ENCODE measurements at places on chromosomes 3 and 15.

GRCh38 chr3:24748520-24748919, 253.9 kb upstream of the THRB start:
- no peak for DNase-seq

GRCh38 chr3:100221159-100221558, 39.6 kb upstream of the TBC1D23 start:
- DNase-seq: no peak

GRCh38 chr3:172073262-172073915, 34.0 kb downstream of the FNDC3B start:
- no peak for DNase-seq

DNA sequence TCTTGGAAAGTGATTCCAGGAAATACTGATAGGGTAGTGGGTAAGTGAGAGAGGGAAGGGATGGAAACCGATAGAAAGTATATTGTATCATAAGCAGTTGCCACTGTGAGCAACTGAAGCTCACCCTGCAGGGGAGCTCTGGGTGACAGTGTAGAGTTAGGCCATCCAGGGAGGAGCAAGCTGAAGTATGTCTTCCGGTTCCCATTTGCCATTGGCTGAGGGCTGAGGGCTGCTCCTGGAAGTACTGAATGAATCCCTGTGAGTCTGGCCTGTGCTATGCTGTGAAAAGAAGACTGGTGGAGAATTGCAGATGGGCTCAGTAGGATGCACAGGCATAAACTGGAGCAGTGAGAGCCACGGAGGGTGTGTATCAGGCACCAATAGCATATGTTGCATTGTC, 348.3 kb downstream of the MFSD1 start:
- DNase-seq: no peak

DNA sequence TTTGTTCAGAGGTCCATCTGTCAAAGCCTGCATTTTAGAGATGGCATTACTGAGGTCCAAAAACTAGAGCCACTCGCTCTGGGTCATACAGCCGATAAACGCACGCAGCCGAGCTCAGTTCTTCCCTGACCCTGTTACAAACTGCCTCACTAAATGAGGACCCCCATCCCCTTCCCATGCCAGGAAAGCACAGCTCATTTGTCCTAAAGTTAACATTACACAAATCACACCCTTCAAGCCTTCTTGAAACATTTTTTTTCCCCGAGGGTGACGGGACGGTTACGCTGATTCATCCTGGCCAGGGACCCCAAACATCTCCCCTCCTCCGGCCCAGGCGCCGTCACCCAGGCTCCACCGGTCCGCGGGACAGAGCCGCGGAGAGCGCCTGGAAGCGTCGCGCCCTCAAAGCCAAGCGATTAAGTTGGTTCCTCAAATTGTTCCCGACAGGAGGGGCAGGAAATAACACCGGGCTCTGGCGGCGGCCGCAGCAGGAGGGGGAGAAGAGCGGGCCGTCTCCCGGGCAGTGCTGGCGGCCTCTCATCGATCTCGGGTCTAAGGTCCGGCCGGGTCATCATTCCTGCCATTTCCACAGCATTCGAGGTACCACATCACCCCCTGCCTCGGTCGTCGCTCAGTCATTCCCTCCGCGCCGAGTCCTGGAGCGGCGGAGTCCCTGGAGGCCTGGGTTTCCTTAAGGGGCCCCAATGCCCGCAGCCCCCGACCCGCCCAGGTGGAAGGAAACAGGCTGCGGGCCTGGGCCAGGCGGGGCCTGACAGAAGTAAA, 619 bp upstream of the CMTM8 start:
- peak; percentile 15 for DNase-seq

- DNase-seq: no peak
These were observed 307.2 kb downstream of the KCNH8 start for GRCh38 chr3:19455546-19455945.

- no peak for DNase-seq
These were observed 10.9 kb downstream of the FLNB start for GRCh38 chr3:58018892-58019742.

DNA sequence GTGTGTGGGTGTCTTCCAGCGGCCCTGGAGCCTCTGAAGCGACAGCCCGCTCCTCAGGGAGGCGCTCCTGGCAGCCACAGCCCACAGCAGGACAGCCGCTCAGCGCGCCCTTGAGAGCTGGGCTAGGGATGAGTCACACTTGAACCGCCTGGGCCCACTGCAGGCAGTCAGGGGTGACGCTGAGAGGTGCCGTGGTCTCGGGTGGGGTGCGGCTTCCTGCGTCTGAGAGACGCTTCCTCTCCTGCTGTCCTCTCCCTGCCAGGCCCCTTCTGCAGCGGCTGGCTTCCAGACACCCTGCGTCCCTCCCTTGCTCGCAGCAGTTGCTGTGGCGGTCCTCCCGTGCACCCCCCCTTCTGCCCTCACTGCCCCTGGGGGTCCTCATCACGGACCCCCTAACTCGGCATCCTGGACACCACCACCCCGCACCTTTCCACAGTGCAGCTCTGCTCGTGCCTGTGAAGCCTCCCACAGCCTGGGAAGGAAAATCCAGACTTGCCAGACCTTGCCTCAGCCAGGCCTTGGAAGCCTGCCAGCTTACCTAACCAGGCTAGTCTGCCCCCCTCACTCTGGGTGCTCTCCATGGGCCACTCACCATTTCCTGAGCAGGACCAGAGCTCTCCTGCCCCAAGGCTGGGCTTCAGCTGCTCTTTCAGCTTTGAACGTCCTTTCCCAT, 1.1 kb upstream of the SPTBN5 start:
- DNase-seq: peak; percentile 36

DNA sequence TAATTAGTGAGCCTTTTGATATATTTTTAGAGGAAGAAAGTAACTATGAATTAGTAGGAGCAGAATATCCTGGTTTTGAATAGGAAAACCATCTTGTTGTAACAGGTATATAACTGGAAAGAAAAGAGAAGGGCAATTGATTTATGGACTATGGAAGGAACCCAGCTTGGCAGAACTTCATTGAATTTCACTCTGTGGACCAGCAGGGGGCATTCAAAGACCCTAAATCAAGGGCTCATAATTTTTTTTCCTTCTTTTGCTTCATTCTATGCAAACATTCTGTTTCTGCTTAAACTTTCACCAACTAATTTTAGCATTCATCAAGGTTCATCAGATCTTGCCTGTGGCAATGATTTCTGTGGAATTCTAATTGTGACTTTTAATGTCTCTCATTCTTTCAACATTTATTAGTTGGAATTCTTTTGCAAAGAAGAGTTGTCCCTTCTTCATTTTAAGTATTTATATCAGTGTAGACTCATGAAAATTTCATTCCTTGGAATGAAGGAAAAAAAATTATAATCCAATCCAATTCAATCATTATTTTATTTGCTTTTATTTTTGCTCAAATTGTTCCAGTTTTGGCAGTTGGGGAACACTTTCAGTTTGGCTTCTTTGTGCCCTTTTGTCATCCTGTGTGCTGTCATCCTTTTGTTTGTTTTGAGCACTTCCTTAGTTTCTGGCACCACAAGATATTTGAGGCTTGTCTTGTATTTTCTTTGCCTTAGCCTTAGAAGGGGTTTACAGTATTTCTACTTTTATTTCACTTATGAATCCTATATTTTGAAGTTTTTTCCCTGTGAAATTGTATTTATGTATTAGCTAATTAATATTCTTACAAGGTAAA, 30.4 kb downstream of the NXPE3 start:
- DNase-seq: peak; percentile 29

GRCh38 chr3:52438579-52439425, 6.1 kb downstream of the SEMA3G start:
- DNase-seq: no peak

DNA sequence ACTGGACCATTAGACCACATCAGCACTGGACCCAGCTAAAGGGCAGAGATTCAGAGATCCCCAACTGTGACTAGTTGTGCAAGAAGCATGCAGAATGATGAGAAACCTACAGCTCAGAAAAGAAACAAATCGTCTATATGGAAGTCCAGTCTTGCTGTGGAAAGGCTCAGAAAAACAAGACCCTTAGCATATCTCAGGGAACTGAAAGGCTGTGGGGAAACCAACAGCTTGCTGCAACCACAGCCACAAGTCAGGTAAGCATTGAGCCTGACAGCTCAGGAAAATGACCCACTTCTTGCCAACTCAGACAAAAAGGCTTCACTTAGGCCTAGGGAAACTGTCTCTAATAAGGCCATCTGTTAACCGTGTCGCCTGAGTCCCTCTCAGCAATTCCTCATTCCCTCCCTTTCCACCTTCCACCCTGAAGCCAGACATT, 145.6 kb downstream of the LSAMP start:
- no peak for DNase-seq

- DNase-seq: no peak
These were observed 353.4 kb downstream of the CHST2 start for GRCh38 chr3:143472731-143473523.

DNA sequence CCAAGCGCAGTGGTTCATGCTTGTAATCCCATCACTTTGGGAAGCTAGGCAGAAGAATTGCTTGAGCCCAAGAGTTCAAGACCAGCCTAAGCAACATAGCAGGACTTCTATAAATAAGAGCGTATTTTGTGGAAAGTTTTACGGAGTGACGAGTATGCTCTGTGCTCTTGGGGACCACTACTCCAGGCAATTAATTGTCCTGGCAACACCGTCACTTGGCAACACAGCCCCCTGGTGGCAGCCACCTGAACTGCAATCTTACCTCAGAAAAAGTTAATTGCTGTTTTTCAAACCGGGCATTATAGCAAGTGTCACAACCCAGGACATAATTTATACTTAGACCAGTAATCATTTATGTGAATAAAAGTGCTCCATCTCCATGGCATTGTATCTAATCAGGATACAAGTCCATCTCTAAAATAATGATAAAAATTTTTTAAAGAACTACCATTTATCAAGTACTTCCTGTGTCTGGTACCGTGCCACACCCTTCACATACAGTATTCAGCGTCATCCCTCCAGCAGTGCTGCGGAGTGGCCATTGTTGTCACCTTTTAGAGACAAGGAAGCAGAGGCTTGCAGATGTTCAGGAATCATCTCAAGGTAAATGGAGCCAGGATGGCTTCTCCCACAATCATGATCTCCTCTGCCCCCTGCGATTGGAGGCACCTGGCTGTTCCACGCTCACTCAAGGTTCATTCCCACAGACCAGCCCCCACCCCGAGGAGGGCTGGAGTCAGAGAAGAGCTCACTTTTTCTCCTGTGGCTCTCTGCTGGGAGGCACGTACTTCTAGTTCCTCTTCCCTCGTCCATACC, 34.5 kb downstream of the PLA2G4D start:
- DNase-seq: peak; percentile 54

DNA sequence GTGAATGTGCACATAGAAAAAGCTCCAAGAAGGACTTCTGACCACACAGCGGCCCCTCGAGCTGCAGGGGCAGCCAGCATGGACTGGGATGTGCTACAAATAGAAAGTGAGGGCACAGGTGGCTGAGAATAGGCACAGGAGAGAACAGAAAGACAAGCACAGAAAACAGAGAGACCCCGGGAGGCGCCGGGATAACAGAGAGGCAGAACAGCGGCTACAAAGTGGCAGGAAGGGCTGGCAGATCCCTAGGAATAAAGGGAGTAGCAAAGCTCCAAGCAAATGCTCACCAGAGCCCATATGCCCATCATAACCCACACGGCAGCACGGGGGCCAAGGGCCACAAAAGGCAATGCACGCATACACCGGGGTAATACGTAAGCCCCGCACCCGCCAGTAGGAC, 201.7 kb upstream of the NSMCE3 start:
- DNase-seq: no peak

DNA sequence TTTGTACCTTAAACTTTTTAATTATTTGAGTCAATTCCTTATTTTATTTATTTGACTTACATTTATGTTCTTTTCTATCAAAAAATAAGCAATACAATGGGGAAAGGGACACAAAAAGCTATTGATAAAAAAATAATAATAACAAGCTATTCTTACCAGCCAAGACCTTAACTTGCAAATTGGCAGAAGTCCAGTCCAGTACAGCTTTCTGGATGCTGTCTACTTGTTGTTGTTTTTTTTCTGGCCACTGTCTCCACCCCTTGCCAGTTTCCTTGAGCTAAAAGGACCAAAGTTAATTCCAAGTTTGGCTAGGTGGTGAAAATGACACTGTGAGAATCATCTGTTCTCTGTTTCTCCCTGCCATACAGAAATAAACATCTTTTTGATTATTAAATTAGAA, 232.2 kb downstream of the PTPRG start:
- DNase-seq: no peak

DNA sequence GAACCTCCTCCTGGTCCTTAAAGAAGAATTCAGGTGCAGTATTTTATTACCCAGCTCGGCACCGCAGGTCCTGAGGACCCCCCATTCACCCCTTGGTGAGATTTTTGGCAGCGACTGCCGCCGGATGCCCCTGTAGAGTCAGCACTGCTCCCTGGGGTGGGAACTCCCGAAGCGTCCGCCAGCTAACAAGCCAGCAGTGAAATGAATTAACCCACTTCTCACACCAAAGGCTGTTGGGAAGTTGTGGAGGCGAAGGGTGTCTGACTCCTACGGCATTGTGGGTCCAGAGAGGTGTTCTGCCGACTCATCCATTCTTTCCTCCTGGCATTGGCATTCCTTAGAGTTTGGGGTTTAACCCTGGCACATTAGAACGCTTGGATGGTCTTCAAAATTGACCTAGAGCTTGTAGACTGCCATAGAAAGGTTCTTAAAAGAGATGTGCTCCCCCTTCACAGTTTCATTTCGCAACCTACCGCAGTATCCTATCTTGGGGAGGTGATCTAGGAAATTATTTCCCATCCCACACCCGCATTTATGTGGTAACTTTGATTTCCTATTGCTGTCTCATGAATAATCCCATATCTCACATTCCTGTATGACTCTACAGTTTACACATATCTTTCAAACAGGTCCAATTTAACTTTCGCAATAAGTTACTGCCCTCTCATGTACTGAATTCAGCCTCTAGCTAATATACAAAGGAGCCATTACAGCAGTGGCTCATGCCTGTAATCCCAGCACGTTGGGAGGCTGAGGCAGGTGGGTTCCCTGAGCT, 879 bp upstream of the EIF5A2 start:
- DNase-seq: no peak

GRCh38 chr3:50241713-50242380, 5.8 kb downstream of the GNAI2 start:
- no peak for DNase-seq

- DNase-seq: no peak
These were observed 339.2 kb upstream of the ONECUT1 start for GRCh38 chr15:53129121-53129904.

DNA sequence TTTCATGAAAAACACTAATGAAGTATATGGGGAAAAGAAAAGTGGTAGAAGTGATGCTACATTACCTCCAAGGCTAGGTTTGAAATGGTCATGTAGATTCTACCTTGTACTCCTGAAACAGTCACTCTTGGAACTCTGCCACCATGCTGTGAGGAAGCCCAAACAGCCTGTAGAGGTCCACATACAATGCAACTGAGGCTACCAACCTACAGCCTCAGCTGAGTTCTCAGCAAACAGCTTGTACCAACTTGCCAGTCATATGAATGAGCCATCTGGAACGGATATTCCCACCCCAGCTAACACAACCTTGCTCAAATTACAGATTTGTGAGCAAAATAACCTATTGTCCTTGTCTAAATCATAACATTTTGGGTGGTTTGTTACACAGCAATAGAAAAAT, 193.5 kb downstream of the ULK4 start:
- no peak for DNase-seq

- no peak for DNase-seq
These were observed 8.6 kb upstream of the NME9 start for GRCh38 chr3:138338244-138338643.
